Activated T-cell treated with anti-CD3 and anti-CD28 coated beads, Interleukin-2, amount 50 U/mL, for 1 hour (primary cell): ENCODE measurements at places on chromosomes 5 and 9.

DNA sequence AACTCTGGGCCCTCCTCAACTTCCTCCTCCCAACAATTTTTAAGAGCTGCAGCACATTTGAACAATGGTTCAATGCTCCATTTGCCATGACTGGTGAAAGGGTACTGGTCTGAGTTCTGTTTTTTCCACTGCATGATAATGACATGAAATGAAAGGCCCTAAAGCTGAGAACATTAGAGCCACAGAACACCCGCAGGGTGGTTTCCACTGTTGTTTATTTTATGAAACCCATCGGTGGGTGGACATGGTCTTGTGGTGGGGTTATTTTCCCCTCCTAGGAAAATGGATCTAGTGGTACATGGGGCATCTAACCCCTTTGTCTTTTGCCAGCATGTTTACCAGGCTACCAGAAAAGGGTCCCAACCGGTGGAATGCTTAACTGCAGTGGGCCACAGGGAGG lies 71.8 kb downstream of the SMARCA2 start:
- no peak for DNase-seq

DNA sequence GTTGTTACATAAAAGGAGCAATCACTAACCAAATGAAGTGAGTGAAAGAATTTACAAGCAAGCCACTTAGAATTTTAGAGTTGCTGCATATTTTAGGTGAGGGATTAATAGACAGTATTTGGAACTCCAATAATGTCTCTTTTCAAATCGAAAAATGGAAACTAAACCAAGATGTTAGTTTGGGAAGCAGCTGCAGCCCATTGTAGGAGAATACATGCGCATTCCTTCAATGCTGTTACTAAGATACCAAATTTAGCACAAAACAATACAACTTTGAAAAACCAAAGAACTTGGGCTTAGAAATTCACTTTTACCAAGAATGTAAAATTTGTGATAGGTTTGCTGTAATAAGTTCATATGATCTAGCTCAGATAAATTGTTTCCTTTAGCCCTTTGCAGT lies 411.8 kb upstream of the CDH6 start:
- DNase-seq: no peak

DNA sequence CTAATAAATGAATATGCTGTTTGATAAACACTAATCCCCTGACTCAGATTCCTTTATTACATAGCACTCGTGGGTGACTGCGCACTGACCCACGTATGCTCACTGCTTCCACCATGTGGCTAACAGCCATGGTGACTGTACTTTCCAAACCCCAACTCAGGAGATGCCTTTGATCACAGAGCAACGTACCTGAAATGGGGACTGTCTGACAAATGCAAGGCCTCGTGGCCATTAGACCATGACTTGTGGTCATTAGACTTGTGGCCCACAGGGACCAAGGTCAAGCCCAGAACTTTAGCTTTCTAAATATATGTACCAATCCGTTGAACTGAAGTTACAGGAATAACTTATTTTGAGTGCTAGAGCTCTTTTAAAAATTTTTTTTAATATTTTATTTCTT lies 46.6 kb downstream of the CYFIP2 start:
- peak; percentile 64 for DNase-seq

DNA sequence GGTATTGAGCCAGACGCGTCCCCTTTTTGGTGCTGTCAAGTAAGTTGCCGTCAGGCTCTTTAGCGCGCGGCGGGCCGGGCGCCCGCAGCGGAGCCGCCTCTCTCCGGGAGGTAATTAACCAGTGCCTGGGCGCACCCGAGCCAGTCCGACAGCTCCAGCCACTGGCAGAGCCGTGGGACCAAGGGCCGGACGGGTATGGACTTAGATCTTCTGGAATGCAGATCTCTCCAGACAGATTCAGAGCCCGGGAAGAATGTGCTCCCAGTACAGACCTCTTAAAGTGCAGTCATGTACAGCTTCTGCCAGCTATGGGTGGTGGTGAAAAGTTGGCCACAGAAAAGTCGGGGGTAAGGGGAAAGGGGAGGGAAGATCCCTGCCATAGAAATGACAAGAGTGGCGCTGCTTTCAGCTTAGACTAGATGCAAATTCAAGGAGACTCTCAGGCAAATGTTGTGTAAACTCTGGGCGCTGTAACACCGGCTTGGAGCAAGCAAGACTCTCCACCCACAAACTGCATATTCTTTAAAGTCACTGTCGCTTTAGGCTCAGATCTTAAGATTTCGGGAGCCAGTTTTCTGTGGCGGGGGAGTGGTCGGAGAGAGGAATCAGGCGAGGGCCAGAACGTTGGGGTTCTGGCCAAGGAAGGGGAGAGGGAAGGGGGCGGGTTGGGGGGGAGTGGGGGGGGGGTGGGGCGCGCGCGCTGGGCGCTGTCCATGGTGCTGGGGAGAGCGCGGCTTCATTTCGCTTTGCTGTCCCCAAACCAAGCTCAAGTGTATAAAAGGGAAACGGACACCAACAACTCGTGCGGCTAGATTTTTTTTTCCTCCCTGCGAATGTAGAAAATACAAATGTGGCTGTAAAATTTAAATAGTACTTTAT lies 29.2 kb downstream of the NR2F1 start:
- no peak for DNase-seq

DNA sequence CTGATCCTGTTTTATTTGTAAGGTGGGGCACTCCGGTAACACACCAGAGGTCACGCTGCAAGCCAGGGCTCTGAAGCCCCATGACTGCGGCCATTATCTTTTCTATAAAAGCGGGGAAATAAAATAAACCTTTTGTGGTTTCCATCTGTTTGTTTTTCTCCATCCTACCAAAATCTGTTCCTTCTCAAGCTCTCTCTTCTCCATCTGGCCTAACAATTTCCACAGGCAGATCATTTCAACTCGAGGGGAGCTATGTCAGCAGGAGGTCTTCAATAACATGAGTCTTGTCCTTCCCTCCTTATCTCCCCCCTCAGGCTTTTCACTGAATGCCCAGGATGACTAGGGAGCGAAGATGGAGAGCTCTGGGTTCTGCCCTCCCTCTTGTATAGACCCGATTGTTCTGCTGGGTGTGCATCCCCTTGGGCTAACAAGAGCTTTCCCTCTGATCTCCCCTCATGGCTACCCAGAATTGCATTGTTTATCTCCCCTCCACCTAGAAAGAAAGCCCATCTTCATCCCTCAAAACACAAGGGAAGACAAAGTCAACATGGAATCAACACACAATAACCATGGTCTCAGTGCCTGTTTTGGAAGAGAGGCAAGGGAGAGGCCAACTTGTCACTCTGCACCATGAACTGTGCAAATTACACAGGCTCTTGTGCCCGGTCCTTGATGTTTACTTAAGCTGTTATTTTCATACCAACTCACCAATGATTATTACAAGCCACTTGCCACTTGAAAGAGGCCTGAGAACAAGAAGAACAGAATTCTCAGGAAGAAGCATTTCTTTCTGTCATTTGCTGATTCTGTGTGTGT lies 187.8 kb downstream of the FANCC start:
- DNase-seq: no peak

DNA sequence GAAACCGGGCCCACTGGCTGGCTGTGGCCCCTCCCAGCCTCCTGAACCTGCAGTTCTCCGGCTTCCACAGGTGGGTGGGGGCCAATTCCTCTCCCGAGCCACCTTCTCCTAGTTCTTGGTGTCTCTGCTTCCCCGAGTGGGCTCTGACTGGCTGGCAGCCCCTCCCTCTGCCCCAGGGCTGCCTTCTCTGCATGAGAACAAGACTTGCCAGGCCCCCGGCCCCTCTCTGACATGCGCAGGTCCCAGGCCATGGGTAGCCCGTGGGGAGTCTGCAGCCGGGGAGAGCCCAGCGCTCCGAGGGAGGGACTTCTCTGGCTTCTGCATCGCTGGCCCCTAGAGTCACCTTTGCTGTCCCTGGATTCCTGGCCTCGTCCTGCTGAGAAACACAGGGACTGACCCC lies 421.7 kb downstream of the IRX2 start:
- DNase-seq: no peak
